ENCODE measurements at places on chromosomes 2 and 18. TPM values are rescaled to one million over a fixed set of nuclear protein-coding genes. Genes with fewer than 3 reads are reported as not detected.

VIL1 gene
- total RNA-seq, result not detected

TP53I3 gene
- total RNA-seq, result 40.9 TPM

ALPI gene
- total RNA-seq, result not detected

C2orf78 gene
- not detected for total RNA-seq

SEC11C gene
- total RNA-seq, result 26.0 TPM

VIT gene
- total RNA-seq, result under 0.01 TPM

TUBA4B gene
- total RNA-seq, result not detected

TEKT4 gene
- total RNA-seq, result not detected

SCN2A gene
- under 0.01 TPM for total RNA-seq

DAPL1 gene
- total RNA-seq, result not detected

INHBB gene
- total RNA-seq, result 32.7 TPM

MATN3 gene
- 0.52 TPM for total RNA-seq

HOXD13 gene
- total RNA-seq, result under 0.01 TPM

ZSWIM2 gene
- total RNA-seq, result not detected

OBSL1 gene
- 32.1 TPM for total RNA-seq

DSG1 gene
- total RNA-seq, result not detected

C2orf80 gene
- not detected for total RNA-seq

DOK1 gene
- 17.6 TPM for total RNA-seq

IFIH1 gene
- total RNA-seq, result 4.3 TPM

GGCX gene
- total RNA-seq, result 33.7 TPM

HOXD1 gene
- 10.0 TPM for total RNA-seq

IAH1 gene
- 25.5 TPM for total RNA-seq

FTCDNL1 gene
- 0.11 TPM for total RNA-seq

BOK gene
- 23.8 TPM for total RNA-seq

REG3A gene
- not detected for total RNA-seq

NEUROD1 gene
- total RNA-seq, result not detected

PARD6G gene
- total RNA-seq, result 66.8 TPM

ABCG5 gene
- total RNA-seq, result not detected

ATOH8 gene
- total RNA-seq, result 36.4 TPM

PAX3 gene
- 0.33 TPM for total RNA-seq

DUSP2 gene
- total RNA-seq, result 1.2 TPM

SYT4 gene
- not detected for total RNA-seq

SPDYA gene
- 0.52 TPM for total RNA-seq

GKN1 gene
- total RNA-seq, result not detected

CD28 gene
- 0.11 TPM for total RNA-seq

KCNK3 gene
- under 0.01 TPM for total RNA-seq

TNFAIP6 gene
- total RNA-seq, result not detected

ZNF396 gene
- 0.98 TPM for total RNA-seq

MAB21L4 gene
- not detected for total RNA-seq

PRR30 gene
- not detected for total RNA-seq

RAD51AP2 gene
- not detected for total RNA-seq

HJURP gene
- total RNA-seq, result 2.3 TPM

ZNF236 gene
- 4.6 TPM for total RNA-seq

SETBP1 gene
- 5.1 TPM for total RNA-seq

ACVR2A gene
- total RNA-seq, result 7.6 TPM

VWA3B gene
- total RNA-seq, result not detected

BAZ2B gene
- total RNA-seq, result 108 TPM

RNF149 gene
- total RNA-seq, result 45.0 TPM

SOX11 gene
- not detected for total RNA-seq
